ENCODE measurements at places on chromosomes 16 and 17.

DNA sequence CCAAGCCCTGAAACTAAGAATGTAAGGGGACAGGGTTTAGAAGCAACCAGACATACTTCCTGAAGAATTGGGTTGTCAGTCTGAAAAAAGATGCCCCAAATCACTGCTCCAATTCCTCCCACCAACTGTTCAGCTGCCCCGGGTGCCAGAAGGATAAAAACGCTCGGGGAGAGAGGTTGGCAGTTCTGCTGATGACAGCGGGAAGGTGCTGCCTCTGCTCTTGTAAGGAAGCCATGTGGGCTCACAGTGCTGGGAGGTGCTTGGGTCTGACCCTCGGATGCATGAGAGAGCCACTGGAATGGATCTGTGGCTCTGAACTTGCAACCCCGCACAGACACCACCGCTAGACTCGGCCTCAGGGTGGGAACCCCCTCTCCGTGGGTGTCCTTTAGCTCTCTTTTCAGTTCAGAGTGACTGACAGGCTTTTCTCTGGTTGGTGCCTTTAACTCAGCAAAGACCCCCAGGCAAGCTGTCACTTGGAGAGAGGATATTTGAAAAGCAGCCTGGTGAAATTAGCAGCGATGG, 364.8 kb upstream of the RBFOX1 start:
- no peak for DNase-seq

- DNase-seq = no peak
These were observed 3.8 kb upstream of the P4HB start for GRCh38 chr17:81863833-81864768.

- no peak for DNase-seq
These were observed 657.7 kb upstream of the GOT2 start for GRCh38 chr16:59391617-59392364.

- no peak for DNase-seq
These were observed 28.3 kb downstream of the PLCD3 start for GRCh38 chr17:45104029-45104428.

DNA sequence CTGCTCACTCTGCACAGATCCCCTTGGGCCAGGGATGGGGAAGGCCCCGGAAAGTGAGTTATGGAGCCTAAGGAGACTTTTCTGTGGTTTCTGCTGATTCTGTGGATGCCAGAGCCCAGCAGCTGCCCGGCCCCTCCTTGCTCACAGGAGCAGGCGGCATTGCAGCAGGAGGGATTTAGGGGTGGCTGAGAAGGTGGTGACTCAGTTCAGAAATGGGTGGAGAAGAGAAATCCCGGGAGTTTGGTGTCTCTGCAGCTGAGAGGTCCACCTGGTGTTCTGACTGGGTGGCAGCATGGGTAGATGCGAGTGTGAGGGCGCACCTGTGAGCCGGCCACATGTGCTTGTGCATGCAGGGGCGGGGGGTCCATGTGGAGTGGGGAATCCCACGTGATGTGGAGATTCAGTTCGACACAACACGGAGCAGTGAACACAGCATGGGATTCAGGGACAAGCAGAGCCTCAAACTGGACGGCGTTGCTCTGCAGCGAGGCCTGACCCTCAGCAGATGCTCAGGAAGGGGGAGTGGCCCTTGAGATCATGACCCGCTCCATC, 16.0 kb upstream of the SPPL2C start:
- no peak for DNase-seq

DNA sequence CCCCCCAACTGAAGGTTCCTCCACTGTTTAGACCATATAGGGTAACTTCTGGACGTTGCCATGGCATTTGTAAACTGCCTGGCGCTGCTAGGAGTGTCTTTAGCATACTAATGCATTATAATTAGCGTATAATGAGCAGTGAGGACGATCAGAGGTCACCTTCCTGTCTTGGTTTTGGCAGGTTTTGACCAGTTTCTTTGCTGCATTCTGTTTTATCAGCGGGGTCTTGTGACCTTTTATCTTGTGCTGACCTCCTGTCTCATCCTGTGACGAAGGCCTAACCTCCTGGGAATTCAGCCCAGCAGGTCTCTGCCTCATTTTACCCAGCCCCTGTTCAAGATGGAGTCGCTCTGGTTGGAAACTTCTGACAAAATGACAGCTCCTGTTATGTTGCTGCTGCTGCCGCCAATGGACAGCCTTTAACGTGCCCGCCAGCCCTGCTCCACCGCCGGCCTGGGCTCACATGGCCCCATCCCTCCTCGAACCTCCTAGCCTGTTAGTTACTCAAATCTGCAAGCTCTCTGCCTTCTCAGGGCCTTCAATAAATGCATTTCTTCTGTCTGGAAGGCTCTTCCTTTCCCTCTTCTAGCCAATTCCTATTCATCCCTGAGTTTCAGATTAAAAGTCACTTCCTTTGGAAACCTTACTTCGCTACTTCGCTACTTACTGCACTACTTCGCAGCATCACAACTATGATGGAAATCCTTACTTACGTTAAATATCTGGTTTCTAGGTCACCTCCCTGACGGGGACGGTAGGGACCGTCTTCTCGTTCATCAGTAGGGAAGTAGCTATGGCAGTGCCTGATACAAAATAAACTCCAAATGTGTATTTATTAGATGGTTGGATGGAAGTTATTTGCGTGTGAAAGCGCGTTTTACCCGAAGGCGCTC, 640 bp upstream of the NAGLU start:
- no peak for DNase-seq

DNA sequence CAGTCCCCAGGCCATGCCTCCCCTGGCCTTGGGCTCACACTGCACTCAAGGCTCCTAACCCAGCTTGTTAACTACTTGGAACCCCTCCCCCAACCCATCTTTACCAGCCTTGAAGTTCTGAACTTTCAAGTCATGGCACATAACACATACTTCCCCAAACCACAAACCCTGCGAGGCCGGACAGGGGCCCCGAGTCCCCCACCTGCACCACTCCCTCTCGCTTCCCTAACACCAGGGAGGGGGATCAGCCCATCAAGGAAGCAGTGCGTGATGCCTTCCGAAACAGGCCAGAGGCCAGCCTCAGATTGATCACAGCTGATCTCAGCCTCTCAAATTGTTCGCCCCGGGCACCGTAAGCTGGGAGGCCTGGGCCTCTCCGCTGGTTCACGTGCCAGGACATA, 3.0 kb upstream of the NLRC3 start:
- DNase-seq = no peak
